ENCODE measurements at places on chromosomes 6 and 20. TPM values are rescaled to one million over a fixed set of nuclear protein-coding genes. Genes with fewer than 3 reads are reported as not detected.

DNA sequence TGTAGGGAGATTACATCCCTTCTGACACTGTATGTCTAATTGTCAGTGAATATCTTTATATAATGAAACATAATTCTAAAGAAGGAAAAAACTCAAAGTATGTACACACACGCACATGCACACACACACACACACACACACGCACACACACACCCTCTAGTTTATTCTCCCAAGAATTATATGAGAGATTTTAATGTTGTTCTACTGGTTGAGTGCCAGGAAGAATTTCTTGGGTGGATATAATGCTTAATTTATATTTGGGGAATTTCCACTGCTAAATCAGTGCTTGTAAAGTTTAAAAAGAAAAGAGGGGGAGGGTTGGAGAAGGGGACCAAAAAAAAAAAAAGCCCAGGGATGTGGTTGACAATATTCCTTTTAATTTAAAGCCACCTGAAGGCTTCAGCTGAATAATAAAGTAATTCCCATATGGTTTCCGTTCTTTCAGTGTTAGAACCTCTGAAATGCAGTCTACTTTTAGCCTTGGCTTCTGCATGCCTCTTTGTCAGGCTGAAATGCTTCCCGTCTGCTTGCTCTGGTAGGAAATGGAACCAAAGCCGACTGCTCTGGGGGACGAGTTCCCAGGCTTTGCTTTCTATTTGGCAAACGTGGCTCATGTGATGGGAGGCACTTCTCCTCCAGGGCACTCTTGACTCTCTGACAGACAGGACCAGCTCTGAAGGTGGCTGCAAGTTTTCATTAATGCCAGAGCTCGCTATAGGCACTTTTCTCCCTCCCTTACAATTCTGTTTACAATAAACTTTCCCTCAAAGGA lies 225.4 kb downstream of the PRL start:
- peak; percentile 50 for DNase-seq

TOX2 gene
- 14.5 TPM for total RNA-seq

- no peak for DNase-seq
Measured at GRCh38 chr6:149267513-149268043, 49.9 kb upstream of the TAB2 start.

GDAP1L1 gene
- not detected for total RNA-seq

DNA sequence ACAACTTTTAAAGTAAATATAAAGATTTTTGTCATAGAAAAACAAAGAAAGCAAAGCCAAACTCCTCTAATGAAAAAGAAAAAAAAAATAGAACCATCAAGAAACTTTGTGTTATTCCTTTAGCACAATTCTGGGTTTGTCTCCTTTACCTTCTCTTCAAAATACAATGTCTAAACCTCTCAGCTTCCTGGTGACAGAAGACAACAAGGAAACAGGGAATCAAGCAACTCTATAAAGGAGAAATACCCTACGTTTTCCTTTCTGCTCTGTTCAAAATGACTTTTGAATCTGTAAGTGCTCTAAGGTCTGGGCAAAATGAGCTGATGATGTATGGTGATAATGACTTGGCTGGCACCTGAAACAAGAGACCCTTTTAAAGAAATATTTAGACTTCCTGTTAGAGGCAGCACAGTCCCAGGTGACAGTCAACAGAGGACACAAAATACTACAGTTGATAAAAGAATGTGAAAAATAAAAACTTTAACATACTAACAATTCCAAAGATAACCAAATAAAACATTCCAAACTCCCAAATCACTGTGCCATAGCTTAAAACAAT lies 101.4 kb downstream of the PRDM1 start:
- no peak for DNase-seq

DNA sequence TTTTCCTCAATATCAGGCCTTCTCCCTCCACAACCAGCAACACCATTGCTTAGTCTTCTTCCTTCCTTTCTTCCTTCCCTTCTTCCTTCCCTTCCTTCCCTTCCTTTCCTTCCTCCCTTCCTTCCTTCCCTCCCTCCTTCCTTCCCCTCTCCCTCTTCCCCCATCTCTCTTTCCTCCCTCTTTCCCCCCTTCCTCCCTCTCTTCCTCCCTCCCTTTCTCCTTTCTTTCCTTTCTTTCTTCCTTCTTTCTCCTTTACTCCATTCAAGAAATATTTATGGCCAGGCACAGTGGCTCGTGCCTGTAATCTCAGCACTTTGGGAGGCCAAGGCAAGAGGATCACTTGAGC lies 66.4 kb upstream of the SIRPA start:
- DNase-seq: no peak

HLA-DQA1 gene
- total RNA-seq: 200 TPM

DNA sequence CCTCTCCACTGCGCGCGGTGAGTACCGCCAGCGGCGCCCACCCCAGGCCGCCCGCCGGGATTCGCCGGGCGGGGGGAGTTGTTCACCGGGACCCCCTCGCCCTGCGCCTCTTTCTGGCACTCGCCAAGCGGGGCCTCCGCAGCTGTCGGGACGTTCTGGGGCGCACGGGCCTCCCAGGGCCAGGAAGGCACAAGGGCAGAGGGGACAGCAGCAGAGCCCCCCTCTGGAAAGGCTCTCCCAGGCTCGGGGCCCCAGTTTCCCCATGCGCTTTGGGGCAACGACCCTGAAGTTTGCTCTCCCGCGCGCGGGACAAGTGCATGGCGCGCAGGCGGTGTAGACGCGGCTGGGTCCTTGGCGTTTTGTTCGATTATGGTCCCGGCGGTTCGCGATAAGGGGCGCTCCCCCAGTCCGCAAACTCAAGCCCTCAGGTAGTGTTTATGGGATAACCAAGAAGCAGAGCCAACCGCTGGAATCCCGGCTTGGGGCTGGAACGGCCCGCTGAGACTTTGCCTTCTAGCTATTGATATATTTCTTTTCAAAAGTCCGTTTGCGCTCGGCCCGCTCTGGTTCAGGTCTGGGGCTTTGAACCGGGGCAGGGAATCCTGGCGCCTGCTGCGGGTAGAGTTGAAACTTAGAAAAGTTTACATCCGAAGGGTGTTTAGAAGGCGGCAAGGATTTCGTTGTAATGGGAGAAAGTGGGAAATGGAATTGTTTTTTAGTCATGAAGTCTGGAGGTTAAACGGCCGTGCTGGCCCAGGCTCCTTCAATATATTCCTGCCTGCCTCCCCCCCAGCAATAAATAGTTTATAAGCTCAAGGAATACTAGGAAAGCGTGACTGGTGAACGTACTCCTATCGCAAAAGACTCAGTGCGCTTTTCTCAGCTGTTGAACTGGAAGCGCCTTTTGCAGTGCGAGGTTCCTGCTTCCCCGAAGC lies 595 bp downstream of the EYA2 start:
- DNase-seq: no peak

- no peak for DNase-seq
Measured at GRCh38 chr6:78910010-78910409, 42.7 kb downstream of the IRAK1BP1 start.

PPIL6 gene
- 8.4 TPM for total RNA-seq

DNA sequence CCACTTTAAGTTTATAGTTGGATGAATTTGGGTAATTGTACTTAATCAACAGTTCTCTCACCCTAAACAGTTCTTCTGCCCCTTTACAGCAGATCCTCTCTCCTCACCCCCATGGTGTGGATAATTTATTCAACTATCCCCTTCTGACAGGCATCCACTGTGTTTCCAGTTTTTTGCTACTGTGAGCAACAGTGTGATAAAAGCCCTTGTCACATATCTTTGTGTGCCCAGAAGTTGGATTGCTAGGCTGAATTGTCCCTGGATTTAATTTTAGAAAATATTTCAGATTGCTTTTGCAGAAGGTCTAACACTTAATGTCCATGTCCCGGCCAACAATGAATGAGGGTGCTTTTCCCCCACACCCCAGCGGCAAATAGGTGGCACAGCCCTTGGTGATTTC lies 30.5 kb upstream of the SCUBE3 start:
- no peak for DNase-seq

GRCh38 chr6:141251286-141251685 lies 881.4 kb upstream of the GJE1 start:
- DNase-seq: no peak

DNA sequence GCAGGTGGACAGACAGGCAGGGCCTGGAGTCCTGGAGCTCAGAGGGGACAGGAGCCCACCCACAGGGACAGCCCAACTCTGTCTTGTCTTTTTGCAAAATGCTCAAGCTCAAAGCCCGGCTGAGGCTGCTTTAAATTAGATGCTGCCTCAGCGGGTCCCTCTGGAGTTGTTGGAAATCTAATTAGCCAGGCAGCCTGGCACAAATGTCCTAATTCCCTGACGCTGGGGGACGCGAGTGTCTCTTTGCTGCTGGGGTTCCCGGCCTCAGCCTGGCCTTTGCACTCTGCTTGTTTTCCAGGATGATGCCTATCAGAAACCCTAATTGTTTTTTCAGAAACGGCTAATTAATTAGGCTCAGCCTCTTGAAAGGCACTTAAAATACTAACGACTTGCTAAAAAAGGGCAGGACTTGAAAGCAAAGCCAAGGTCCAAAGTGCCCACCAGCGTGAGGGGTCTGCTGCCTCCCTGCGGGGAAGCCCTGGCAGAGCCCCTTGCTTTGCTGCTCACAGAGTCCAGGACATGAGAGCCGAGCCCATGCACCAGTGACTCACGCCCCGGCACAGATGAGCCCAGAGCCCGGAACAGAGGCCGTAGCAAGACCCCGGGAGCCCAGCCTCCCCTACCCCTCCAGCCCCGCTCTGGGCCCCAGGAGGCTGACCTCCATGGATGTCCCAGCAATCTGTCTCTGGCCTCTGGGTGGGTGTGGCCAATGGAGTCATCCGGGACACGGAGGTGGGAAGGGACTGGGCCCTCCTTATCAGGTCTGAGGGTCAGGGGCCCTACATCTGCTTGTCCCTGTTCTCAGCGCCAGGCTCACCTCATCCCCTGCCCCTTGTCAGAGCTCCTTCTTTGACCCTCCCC lies 46.0 kb upstream of the BHLHE23 start:
- peak; percentile 17 for DNase-seq

RTN4IP1 gene
- 6.0 TPM for total RNA-seq

TXLNB gene
- 0.73 TPM for total RNA-seq
